ENCODE measurements at places on chromosomes 16 and 17. TPM values are rescaled to one million over a fixed set of nuclear protein-coding genes. Genes with fewer than 3 reads are reported as not detected.

DNA sequence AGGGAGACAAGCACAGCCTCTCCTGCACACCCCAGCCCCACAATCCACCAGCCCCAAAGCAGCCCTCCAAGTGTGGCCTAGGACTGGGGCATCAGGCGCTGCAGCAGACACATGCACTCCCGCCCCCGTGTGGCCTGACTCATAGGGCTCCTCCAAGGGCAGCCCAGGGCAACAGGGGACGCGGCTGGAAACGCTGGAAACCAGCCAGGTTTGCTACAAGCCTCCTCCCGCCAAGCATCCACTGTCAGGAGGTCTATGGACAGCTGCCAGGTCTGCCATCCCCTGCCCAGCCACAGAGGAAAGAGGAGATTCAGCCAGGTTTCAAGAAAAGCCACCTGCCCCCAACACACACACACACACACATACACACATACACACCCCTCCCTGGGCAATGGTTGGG is 25.8 kb downstream of the SRCIN1 start:
- peak; percentile 56 for DNase-seq

GRCh38 chr16:78906135-78906534 is 694.4 kb downstream of the MAF start:
- no peak for DNase-seq

- DNase-seq, result no peak
Measured at GRCh38 chr17:40617678-40618240, 29.9 kb downstream of the SMARCE1 start.

DNA sequence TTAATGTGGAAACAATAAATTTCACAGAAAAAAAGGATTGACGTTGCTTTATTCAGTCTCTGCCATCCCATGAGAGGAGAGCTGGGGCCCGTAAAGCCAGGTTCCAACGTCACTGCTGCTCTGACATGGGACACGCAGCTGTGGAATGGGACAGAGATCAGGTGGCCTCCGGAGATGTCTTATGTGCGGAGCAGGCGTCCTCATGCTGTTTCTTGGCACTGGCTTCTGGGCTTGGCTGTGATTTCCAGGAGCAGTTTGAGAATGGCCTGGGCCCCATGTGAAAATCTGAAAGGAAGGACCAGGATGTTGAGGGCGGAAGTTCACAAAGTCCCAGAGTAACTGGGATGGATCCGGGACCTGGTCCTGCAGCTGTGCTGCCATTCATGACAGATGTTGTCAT is 32.4 kb downstream of the NDEL1 start:
- no peak for DNase-seq

DNA sequence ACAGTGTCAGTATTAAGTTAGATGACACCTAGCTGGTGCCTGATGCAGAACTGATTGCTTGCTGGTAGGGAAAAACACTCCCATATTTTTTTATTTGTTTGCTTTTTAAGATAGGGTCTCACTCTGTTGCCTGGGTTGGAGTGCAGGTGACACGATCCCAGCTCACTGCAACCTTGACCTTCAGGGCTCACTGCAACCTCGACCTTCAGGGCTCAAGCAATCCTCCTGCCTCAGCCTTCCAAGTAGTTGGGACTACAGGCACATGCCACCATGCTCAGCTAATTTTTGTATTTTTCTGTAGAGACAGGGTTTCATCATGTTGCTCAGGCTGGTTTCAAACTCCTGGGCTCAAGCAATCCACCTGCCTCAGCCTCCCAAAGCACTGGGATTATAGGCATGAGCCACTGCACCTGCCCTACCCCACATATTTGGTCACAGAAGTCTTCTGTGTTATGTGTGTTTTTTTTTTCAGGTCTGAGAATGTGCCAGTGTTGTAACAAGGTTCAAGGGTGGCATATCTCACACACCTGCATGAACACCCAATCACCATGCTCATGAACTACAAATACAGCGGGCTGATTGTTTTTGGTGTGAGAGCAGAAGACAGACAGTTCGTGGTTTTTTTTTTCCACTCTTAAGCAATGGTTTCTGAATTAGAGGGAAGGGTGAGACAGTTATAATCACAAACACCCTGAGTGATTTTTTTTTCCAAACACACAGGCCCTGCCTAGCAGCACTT is 22.8 kb downstream of the SPAG9 start:
- no peak for DNase-seq

GRCh38 chr17:80034791-80035686 is 633 bp downstream of the TBC1D16 start:
- peak; percentile 20 for DNase-seq

CSNK2A2 gene
- total RNA-seq, result 13.7 TPM

MAP2K6 gene
- total RNA-seq, result 0.31 TPM

GINS2 gene
- total RNA-seq, result 67.4 TPM
